Ascending aorta (tissue), 2 donors: ENCODE measurements at places on chromosomes 7 and 10.

- H3K36me3 ChIP-seq: no peaks in the 10 kb centered on the region
- H3K4me1 ChIP-seq: peaks cover 11% of the 10 kb centered on the region
- no peak overlapping the region for H3K4me3 ChIP-seq
These were observed 47.5 kb downstream of the BRAF start for GRCh38 chr7:140877249-140877524.

GRCh38 chr10:73413108-73413527 lies 740 bp downstream of the ANXA7 start:
- no peaks in the 10 kb centered on the region for H3K27me3 ChIP-seq
- H3K27ac ChIP-seq: peak overlapping the region; percentile 98
- H3K4me1 ChIP-seq: peaks cover 10% of the 10 kb centered on the region
- no peak for DNase-seq
- peak overlapping the region; percentile 93 for H3K4me3 ChIP-seq
- no peaks in the 10 kb centered on the region for H3K36me3 ChIP-seq

GRCh38 chr10:80283119-80283518 lies 6.3 kb downstream of the MAT1A start:
- no peak overlapping the region for H3K4me3 ChIP-seq
- H3K4me1 ChIP-seq: no peaks in the 10 kb centered on the region
- H3K36me3 ChIP-seq: no peaks in the 10 kb centered on the region
- no peaks in the 10 kb centered on the region for H3K27me3 ChIP-seq
- no peak for DNase-seq

- no peaks in the 10 kb centered on the region for H3K27me3 ChIP-seq
- H3K27ac ChIP-seq: peak overlapping the region; percentile 97
- H3K4me1 ChIP-seq: peaks cover 21% of the 10 kb centered on the region
- H3K36me3 ChIP-seq: no peaks in the 10 kb centered on the region
These were observed 2.7 kb upstream of the PDCD4 start for GRCh38 chr10:110868981-110869380.

DNA sequence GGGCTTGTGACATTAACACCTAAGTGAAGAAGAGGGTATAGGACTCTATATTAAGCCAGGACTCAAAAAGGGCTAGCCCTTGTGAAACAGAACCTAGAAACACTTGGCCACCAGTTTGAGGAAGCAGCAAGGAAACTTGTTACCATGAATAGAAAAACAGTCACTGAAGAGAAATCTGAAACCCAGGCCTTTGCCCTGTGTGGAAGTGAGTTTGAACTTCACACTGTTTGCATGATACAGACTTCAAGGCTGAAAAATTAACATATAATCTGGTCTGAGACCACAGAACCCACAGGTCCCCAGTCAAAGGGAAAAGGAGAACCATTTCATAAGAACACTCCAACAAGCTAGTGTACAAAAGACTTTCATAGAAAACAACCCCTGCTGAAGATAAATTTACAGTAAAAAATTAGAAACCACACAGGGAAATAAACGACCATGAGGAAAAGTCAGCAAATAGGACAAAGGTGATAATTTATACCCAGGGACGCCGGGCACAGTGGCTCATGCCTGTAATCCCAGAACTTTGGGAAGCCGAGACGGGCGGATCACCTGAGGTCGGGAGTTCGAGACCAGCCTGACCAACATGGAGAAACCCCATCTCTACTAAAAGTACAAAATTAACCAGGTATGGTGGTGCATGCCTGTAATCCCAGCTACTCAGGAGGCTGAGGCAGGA lies 76.1 kb downstream of the SKIDA1 start:
- no peak overlapping the region for H3K4me3 ChIP-seq
- H3K27me3 ChIP-seq: no peaks in the 10 kb centered on the region
- H3K4me1 ChIP-seq: no peaks in the 10 kb centered on the region
- no peak for DNase-seq
- H3K27ac ChIP-seq: no peak overlapping the region

DNA sequence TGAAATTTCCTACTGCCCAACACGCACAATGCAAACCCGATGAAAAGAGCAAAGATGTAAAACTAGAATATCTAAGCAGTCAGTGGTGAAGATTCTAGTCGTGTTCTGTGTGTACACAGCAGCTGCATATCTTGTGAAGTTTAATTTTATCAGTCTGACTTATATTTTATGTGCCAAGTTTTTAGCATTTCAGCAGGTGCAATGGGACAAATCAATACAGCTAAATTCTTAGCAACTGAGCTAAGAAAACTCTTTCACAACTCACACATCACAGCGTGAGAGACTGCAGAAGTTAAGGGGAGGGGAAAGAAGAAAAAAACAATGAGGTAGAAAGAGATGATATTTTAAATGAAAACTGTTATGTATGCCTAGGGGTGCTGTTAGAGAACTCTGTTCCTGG lies 164.9 kb upstream of the NEBL start:
- no peaks in the 10 kb centered on the region for H3K27me3 ChIP-seq
- H3K36me3 ChIP-seq: no peaks in the 10 kb centered on the region
- no peak overlapping the region for H3K27ac ChIP-seq
- no peaks in the 10 kb centered on the region for H3K4me1 ChIP-seq
- H3K4me3 ChIP-seq: no peak overlapping the region

- H3K27me3 ChIP-seq: no peaks in the 10 kb centered on the region
- H3K4me1 ChIP-seq: no peaks in the 10 kb centered on the region
- H3K27ac ChIP-seq: no peak overlapping the region
These were observed 227.0 kb downstream of the DKK1 start for GRCh38 chr10:52541006-52541473.

- H3K4me1 ChIP-seq: no peaks in the 10 kb centered on the region
- H3K27me3 ChIP-seq: no peaks in the 10 kb centered on the region
- H3K36me3 ChIP-seq: peaks cover 86% of the 10 kb centered on the region
- no peak overlapping the region for H3K4me3 ChIP-seq
- no peak overlapping the region for H3K27ac ChIP-seq
These were observed 11.3 kb upstream of the ADAM8 start for GRCh38 chr10:133287832-133288500.

- H3K4me3 ChIP-seq: peak overlapping the region; percentile 20
- no peaks in the 10 kb centered on the region for H3K4me1 ChIP-seq
- no peaks in the 10 kb centered on the region for H3K27me3 ChIP-seq
- DNase-seq: no peak
- H3K27ac ChIP-seq: no peak overlapping the region
These were observed 21.6 kb downstream of the NT5C3A start for GRCh38 chr7:33040803-33041516.

DNA sequence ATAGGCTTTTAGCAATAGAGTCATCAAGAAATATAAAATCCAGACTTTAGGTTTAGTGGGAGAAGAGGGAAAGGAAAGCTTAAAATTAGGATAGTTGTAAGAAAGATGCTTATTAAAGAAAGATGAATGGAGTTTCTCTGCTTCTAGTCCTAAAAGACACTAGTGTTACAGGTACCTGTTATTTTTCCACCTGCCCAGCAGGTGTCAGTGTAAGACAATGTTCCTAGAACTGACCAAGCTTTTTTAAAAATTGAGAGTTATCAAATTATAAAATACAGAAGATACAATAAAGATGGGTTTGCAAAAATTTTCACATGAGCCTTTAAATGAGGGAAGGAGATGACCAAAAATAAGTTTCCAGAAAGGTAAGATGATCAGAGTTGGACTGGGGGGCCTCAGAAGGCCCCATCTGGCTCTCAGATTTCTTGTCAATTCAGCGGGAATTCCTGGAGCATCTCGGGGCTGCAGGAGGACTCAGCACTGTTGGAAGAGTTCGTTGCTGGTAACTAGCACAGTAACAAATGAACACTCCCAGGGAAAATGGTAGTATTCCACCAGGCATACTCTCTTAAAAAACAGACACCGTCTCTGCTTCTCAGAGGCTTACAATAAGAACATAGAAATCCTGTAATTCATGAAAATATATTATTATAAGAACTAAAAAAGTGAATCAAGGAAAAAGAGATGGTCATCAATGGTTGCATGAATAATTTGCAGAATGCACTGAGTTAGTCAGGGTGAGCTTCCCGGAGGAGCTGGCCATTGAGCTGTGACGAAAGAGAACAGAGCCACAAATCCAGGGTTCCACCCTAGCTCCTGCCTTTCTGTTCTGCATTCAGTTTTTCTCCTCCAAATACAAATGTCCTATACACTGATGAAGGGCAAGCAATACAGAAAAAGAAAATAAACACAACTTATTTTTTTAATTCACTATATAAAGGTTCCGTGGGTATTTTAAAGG lies 71.8 kb upstream of the PIK3CG start:
- DNase-seq: no peak
- H3K36me3 ChIP-seq: no peaks in the 10 kb centered on the region
- H3K4me3 ChIP-seq: no peak overlapping the region
- H3K4me1 ChIP-seq: no peaks in the 10 kb centered on the region

DNA sequence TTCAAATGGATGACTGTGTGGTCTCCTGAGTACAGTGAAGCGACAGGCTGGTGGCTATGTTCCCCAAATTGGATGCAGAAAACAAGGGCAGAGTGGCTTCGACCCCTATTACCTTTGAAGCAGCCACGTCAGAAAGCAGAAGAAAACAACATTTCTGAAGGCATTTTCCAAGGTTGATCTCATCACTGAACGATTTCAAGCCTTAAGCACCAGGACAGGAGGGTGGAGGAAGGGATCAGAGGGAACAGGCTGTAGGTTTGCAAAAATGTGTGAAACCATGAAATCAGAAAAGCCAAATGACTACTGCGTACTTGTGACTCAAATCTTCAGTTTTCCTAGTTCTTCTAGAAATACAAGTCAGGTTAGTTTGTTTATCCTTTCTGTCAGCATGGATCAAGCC lies 181.0 kb upstream of the TMEM106B start:
- no peaks in the 10 kb centered on the region for H3K36me3 ChIP-seq
- no peaks in the 10 kb centered on the region for H3K27me3 ChIP-seq
- H3K4me1 ChIP-seq: no peaks in the 10 kb centered on the region
- no peak for DNase-seq
- no peak overlapping the region for H3K4me3 ChIP-seq

DNA sequence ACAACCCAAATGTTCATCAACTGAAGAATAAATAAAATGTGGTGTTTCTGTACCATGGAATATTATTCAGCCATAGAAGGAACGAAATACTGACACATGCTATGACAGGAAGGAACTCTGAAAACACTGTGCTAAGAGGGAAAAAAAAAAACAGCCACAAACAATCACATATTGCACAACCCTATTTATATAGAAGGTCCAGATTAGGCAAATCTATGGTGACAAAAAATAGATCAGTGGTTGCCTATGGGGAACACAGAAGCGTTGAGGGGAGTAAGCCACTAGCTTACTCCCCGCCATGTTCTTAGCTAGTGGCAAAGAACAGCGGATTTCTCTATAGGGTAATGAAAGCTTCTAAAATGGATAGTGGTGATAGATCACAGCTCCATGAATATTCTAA lies 198.4 kb downstream of the TPST1 start:
- no peaks in the 10 kb centered on the region for H3K36me3 ChIP-seq
- H3K27ac ChIP-seq: no peak overlapping the region
- DNase-seq: no peak
- no peaks in the 10 kb centered on the region for H3K27me3 ChIP-seq
- no peaks in the 10 kb centered on the region for H3K4me1 ChIP-seq
- H3K4me3 ChIP-seq: no peak overlapping the region

- no peaks in the 10 kb centered on the region for H3K27me3 ChIP-seq
- H3K36me3 ChIP-seq: no peaks in the 10 kb centered on the region
- H3K27ac ChIP-seq: no peak overlapping the region
- no peak overlapping the region for H3K4me3 ChIP-seq
These were observed 117.2 kb upstream of the SEMA3C start for GRCh38 chr7:81036057-81036456.

DNA sequence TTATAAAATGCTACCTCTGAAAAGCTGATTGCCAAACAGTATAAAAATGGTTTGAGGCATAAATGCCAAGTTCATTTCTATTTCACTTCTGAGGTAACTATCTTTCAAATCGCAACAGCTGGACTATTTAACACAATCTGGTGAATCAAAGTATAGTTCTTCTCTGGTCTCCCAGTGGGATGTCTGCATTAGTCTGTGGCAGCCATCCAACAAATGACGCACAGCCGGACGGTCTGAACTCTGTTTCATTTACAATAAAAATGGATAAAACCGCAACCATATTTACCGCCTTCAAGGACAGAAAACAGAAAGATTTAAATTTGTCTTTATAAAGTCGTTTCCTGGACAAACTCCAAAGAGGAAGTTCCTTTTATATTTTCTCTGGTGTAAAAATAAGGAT lies 41.9 kb downstream of the ENO4 start:
- H3K4me1 ChIP-seq: peaks cover 13% of the 10 kb centered on the region
- no peaks in the 10 kb centered on the region for H3K36me3 ChIP-seq
- DNase-seq: no peak
- H3K27ac ChIP-seq: no peak overlapping the region
- no peaks in the 10 kb centered on the region for H3K27me3 ChIP-seq

GRCh38 chr10:80261316-80262030 lies 28.0 kb downstream of the MAT1A start:
- no peaks in the 10 kb centered on the region for H3K27me3 ChIP-seq
- no peak overlapping the region for H3K27ac ChIP-seq
- H3K4me3 ChIP-seq: no peak overlapping the region
- H3K36me3 ChIP-seq: no peaks in the 10 kb centered on the region
- DNase-seq: no peak

DNA sequence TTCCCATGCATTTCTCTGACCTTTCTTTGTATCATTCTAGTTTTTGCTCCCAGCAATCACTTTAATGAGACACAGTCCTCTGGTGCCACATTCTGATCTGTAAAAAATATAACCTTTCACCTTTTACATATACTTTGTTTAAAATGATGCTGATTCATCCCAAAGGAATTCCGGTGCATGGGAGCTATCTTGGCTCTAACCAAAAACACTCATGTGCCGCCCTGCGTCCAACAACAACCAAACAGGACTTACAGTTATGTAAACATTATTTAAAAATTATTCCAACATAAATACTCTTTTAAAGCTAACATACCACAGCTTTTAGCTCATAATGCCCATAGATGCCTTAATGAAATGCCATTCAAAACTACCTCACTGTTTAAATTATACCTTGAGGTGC lies 7.7 kb upstream of the OPALIN start:
- peaks cover 4% of the 10 kb centered on the region for H3K4me1 ChIP-seq
- no peaks in the 10 kb centered on the region for H3K27me3 ChIP-seq
- no peak overlapping the region for H3K27ac ChIP-seq
- no peak for DNase-seq
- H3K4me3 ChIP-seq: no peak overlapping the region

DNA sequence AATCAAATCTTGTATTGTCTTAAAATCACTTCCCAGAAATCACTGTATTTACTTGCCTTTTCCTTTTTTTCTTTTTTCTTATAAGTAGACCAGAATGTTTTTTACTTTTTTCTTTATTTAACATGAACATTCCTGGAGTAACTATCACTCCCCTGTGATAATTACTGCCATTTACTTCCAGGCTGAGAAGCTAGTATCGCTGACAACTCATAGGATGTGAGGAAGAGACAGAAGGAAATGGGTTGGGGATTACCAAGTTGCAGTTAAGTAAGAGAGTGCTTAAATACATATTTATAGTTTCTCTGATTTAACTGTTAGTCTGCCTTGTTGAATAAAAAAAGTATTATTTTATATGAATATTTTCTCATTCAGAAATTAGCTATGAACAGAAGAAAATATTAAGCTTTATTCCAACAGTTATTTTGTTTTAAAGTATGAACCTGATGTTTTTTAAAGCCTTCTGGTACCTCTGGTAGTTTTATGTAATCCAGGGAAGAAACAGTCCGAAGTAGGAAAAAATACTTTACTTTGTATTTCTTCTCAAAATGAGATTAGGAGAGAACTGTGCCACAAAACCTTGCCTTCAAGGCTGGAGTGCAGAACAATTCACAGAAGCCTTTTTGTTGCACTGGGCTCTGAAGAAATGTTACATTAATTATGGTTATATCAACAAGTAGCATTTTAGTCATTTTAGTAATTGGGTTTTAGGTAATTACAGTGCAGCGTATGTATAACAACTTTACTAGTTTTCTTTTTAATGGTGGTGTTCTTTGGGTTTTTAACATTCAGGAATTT lies 72.8 kb downstream of the SHOC2 start:
- DNase-seq: no peak
- no peaks in the 10 kb centered on the region for H3K36me3 ChIP-seq
- no peak overlapping the region for H3K4me3 ChIP-seq
